ACHN (cell line): ENCODE measurements at places on chromosomes 4 and X.
A peak's percentile ranks its signal among the peaks of the same experiment; 100 is the strongest.

DNA sequence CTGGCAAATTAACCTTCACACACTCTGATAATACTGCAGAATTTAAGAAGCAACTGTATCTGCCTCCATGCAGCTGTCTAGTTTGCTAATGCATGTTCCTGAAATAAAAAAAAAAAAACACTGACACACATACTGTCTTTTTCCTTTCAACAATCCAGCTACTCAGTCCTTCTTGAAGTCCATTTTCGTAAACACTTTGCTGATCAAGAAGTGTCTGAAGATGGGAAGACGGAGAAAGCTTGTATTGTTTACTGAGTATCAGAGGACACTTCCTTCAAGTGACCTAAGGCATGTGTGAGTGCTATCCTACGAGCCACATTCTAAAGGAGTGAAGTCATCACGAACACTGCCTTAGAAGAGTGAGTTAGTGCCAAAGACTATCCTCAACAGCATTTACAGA lies 82.6 kb downstream of the LUZP4 start:
- peak; percentile 54 for DNase-seq

GRCh38 chrX:131068945-131069719 lies 11.0 kb downstream of the ARHGAP36 start:
- DNase-seq, result peak; percentile 39

DNA sequence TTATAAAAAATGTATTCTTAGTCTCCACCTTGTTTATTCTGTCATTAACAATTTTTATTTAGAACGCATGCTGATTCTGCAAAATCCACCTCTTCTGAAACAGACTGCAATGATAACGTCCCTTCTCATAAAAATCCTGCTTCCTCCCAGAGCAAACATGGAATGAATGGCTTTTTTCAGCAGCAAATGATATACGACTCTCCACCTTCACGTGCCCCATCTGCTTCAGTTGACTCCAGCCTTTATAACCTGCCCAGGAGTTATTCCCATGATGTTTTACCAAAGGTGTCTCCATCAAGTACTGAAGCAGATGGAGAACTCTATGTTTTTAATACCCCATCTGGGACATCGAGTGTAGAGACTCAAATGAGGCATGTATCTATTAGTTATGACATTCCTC lies 75.6 kb upstream of the SMARCA5 start:
- DNase-seq, result no peak

GRCh38 chrX:132631579-132632232 lies 142.9 kb upstream of the MBNL3 start:
- DNase-seq, result peak; percentile 6

DNA sequence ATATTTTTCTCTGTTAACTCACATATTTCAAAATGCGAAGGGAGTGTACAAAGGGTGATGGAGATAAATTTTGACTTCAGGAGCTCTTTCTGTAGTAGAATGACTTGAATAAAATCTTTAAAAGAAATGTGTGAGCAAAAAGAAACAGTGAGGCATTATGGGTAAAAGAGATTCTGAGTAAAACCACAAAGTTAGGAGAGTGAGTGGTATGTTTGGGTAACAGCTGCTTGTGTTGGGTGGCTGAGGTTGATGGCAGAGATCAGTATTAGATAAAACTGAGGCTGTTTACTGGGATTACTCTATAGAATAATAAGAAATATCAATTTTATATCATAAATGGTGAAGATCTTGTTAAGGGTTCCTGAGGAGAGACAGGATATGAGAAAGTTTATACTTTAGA lies 434.2 kb upstream of the AMOT start:
- no peak for DNase-seq

DNA sequence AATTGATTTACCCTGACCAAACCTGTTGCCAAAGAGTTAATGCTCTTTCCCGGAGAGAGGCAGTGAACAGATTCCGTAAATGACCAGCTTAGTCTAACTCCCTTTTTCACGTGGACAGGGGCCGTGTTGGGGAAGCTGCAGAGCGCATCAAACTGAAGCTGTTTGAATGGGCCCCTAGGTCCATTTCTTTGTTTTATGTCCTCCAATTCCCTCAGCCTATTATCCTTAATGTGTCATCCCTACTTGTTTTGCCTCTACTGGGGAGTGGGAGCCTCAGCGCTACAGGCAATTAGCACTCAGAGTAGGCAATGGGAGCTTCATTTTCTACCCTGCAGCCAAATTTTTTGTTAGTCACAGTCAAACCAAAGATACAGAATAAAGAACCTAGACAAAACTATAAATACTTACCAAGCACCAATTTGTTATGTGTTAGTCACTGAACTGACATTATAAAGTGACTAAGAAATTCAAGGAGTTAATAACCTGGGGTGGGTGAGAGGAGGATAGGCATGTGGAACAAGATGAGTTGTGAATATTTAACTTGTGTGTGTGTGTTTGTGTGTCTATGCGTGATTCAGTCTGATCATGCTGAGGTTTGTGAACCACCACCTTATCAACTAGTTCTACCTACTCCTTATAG lies 417.4 kb downstream of the PACRGL start:
- DNase-seq, result no peak

DNA sequence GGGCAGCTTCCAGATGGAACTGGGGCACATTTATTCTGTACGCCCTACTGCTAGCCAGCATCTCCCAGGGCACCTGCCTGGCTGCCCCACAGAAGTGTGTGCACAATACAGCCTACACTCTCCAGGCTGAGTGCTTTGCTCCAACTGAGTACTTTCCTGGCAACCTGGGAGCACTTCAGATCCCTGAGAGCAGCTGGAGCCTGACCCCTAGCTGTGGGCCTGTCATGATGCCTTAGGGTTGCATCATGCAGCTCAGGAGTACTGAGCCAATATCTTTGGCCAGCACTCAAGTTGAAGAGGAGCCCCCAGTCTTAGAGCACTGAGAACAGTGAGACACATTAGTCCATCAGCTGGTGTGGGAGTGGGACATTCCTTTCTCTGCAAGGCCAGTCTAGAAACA lies 321.9 kb downstream of the CFAP47 start:
- DNase-seq, result no peak

- peak; percentile 13 for DNase-seq
Observed at GRCh38 chr4:123452616-123453015, 56.0 kb downstream of the SPRY1 start.
